Fibroblast of skin of abdomen (primary cell): ENCODE measurements at places on chromosomes 2 and 18.

- peak; percentile 44 for DNase-seq
Measured at GRCh38 chr18:42931491-42931890, 184.0 kb downstream of the RIT2 start.

DNA sequence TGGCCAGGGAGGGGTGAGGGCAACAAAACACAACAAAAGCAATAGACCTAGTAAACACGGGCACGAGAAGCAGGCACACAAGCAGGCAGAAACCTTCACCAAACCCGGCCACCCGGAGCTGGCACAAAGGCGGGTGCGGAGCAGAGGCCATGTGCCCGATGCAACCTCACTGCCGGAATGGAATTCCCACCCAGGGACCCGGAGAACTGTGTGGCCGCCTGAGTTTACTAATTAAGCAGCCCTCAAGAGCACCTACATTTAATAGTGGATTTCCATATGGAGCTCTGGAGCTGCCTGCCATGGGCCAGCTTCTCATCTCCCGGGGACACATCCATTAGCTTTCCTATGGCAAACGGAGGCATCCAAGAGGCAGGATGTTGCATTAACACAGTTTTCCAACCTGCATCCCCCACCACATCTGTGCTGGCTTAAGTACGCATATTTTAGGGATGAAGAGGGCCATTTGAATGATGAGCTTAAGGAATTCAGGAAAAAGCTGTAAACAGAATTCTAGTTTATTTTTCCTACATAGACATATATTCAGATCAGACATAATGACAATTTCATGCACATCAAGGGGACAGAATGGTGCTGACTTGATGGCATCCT lies 104.5 kb upstream of the SMIM21 start:
- DNase-seq = peak; percentile 61

- peak; percentile 61 for DNase-seq
Measured at GRCh38 chr2:215531284-215531683, 95.4 kb upstream of the FN1 start.

GRCh38 chr2:172561270-172561669 lies 5.4 kb downstream of the PDK1 start:
- no peak for DNase-seq

DNA sequence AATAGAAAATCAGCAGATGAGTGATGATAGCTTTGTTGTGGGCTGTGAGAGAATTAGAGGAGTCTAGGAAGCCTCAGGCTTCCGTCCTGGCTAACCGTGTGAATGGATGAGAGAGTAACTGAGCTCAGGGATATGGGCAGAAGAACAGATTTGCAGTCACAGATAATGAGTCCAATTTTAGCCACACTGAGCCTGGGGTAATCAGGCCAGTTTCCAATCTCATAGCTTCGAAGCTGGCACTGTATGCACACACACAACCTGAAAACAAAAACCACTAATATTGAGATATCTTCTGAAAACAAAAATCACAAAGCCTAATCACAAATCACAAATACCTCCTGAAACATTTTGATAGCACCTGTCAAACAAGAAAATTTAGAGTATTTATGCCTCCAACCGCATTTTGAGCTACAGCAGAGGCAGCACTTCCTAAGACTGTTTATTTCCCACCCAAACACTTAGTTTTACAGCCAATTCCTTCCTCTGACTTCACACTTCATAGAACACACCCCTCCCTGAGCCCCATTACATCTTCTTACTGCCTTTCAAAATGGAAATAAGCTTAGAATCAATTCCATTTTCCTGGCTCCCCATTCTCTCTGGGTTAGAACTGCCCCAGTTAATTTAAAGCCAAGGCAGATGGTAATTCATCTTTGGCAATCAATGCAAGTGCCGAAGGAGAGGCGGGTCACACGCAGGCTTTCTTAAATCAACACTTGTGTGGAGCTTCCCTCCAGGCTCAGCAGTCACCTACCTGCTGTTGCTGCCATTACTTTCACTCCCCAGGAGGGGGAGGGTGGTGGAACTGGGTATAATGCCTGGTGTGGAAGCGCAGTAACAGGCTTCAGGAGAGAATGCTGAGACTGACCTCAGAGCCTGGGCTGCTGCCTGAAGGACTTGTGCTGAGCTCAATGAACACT lies 18.9 kb downstream of the TTR start:
- no peak for DNase-seq

GRCh38 chr2:51297488-51297887 lies 265.6 kb upstream of the NRXN1 start:
- DNase-seq = no peak

DNA sequence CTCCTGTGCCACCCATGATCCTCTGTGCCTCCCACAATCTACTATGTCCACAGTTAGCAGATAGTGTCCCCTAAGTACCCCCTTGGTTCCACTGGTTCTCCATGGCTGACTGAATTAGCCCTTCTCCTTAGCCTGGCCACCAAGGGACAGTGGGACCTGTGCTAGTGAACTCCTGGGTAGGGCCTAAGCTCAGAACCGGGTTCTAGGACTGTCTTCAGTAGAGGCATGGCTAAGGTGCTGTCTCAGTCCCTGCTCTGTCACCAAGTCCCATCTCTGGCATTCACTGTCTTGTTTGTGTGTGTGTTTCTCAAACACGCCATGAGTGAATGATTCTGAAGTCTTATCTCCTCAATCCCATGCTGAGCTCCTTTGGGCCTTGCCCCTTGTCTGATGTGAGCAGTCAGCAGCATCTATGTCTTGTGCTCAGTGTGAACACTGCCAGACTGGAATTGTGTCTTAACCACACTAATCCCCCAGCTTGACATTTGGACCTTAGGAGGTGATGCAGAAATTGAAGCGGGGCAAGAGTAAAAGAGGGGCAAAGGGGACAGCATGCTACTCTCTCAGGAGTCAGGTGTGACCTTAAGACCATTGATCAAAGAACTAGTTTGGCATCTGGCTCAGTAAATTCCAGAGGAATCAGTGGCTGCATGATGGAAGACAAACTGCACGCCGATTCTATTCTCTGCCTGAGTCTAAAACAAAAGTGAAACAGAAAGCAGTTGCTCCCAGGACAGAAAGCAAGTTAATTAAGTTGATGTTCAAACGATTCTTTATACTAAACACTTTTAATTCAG lies 190.5 kb downstream of the ALPK2 start:
- DNase-seq = peak; percentile 20

- no peak for DNase-seq
Measured at GRCh38 chr2:195863121-195863520, 205.5 kb downstream of the DNAH7 start.

DNA sequence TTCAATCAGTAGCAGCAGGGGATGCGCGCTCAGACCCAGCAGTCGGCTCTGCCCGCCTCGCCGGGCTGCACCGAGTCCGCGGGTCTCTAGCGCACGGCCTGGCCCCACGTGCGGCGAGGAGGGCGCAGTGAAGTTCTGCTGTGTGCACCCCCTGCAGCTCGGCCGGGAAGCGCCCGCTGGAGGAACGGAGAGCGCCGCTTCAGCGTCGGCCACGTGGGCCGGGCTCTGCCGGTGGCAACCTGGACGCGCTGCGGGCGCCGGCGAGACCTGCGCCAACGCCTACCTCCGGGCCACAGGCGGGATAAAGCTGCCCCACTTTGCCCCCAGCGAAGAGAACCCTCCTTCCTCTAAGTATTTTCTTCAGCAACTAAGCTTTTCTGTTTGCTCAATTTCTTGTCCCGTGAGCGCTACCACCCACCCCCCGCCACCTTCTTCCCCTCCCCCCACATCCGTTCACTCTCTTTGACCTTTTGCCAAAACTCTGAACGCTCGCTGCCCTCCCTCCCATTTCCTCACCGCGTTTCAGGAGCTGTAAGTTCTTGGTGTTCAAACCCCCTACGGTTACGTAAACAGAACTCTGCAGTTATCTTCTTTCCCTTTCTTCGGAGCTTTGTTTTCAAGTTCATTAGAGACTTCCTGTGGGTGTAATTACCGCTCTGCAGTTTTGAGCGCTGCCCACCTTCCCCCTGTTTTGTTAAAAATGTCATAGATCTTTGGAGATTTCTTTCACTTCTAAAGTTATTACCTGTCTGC lies 42.6 kb upstream of the EDAR start:
- DNase-seq = peak; percentile 32

DNA sequence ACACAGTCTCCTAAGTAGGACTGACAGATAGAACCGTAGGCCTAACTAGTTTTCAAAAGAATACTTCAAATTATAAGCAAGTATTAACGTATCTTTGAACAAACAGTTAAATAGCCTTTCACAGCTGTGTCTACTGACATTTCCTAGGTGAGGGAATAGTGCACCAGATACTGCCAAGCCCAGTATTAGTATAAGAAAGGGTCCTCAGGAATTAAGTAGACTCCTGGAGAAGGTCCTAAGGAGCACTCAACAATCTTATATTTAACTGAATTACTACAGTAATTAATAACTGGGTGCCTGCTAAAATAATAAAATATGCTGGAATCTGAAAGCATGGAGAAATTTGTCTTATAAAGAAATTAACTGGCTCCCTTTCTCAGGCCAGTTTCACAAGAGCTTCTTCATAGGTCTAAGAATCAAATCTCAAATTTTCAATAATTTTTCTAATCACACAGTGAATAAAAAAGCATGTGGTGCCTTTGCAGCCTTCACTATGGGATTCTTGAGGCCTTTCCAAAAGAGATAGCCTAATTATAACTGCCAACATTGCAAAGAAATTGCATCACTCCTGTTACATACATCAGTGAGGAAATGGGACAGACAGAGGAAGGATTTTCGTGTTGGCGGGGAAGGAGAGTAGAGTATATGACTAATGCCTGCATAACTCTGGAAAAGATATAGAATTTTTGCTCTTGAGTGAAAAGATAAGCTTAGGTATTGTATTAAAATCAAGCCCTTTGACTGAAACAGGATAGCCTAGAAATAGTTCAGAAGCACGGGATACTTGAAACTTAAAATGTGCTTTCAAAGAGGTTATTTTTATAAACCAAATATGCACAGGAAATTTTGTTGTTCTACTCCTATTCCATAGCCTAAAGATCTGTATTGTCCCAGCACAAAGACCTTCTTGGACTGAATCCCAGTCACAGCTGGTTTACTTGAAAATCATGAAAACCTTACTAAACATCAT lies 228.6 kb upstream of the STK17B start:
- peak; percentile 98 for DNase-seq

DNA sequence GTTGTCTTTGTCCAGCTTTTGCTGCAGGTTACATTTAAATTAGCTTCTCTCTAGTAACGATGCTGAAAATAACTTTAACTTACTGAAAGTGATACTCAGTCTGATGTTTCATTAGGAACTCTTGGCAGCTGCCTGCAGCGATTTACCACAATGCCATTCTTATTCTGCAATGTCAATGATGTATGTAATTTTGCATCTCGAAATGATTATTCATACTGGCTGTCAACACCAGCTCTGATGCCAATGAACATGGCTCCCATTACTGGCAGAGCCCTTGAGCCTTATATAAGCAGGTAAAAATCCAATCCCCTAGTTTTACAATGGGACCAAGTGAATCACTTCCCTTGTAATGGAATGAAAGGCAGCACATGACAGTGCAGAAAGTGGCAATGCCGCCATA lies 16.3 kb upstream of the MFF start:
- peak; percentile 1 for DNase-seq

DNA sequence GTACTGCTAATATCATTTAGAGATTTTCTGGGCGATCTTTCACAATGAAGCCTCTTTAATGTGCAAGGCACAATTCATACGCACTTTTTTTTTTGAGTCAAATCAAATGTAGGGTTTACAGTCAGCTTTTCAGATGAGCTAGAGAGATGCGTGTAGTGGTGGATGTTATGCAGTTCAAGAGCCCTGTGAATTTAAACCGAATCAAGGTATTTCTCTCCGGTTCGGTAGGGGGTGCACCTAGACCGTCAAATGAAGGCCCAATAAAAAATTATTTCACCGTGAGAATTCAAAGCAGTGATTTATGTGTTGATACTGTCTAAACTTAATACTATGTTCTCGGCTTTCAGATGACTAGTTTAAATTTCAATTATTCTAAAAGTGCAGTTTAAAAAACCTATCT lies 1.1 kb downstream of the PTH2R start:
- peak; percentile 2 for DNase-seq

DNA sequence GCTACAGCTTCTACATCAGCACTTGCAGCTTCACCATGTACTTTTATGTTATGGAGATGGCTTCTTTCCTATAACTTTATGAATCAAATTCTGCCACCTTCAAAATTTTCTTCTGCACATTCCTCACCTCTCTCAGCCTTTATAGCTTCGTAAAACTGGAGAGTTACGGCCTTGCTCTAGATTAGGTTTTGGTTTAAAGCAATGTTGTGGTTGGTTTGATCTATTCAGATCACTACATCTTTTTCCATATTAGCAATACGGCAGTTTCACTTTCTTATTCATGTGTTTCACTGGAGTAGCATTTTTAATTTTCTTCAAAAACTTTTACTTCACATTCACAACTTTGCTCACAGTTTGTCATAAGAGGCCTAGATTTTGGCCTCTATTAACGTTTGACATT lies 242.9 kb upstream of the GYPC start:
- no peak for DNase-seq

DNA sequence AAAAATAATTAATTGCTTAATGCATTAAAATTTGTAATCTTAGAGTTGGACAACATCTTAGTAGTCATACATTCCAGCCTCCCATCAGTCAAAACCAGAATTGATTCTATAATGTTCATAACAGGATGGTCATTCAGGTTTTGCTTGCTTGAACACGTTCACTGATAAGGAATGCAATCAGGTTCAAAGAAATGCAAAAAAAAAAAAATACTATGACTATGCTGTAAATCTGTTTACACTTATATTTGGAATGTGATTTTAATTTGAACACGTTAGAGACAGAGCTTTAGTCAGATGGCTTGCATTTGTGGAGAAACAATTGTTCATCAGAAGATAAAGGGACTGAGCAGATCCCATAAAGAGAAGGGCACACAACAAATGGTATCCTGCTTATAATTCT lies 131.3 kb upstream of the UNC80 start:
- DNase-seq = peak; percentile 28

- peak; percentile 67 for DNase-seq
Measured at GRCh38 chr2:228681426-228681825, 499.9 kb upstream of the SPHKAP start.

DNA sequence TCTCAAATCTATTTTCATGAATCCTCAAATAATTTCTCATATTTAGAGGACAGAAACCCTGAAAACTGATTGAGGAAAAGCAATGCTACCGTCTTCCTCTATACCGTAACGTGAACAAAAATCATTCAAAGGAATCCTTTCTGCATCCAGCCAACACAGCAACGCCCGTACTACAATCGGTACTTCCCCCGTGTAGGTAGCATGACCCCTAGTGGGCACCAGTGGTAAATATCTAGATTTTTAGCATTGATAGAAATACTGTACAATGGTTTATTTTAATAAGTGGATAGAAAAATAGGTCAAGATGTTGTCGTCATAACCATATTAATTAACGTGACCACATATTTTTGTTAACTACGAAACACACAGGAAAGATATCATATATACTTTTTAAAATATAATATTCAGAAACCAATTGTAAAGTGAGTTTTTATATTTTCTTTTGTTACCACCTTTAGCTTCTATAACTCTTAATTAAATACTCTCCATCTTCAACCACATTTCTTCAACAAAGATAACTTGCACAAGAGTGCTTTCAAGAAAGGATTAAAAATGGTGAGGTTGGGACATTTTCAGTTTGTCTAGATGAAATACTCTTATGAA lies 194.1 kb downstream of the SS18 start:
- peak; percentile 58 for DNase-seq
